ENCODE measurements at places on chromosomes 7 and 10.

DNA sequence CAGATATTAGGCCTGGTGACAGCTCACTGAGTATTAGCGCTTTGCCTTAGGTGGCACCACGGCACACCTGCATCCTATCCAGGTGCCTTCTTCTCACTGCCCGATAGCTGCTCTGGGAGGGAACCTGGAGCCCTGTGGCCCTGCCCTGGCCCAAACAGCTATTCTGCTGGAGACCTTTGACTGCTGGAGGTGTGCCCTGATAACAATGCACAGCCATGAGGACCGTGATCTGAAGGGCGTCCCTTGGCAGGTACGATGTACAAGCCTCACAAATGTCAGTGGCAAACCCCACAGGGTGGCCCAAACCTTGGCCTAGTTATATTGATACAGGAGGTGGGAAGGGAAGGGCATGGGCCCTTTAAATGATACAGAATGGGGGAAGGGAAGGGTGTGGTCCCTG, 259.5 kb downstream of the GRID1 start:
- no peak for DNase-seq

GRCh38 chr7:24869572-24869971, 110.4 kb downstream of the OSBPL3 start:
- no peak for DNase-seq

DNA sequence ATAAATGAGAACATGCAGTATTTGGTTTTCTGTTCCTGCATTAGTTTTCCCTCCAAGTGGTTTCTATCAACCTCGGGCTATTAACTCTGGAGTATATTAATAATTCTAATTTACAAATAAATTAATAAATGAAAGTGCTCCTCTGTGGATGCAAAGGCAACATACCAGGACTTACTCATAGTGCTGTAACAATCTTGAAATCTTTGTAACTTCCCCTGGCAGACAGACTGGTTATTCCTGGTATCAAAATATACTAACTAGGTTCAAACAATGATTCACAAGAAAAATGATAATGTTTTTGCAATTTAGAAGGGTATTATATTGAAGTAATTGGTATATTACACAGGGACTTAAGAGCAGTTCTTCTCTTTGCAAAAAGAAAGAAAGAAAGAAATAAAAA, 177.2 kb downstream of the FANK1 start:
- no peak for DNase-seq

DNA sequence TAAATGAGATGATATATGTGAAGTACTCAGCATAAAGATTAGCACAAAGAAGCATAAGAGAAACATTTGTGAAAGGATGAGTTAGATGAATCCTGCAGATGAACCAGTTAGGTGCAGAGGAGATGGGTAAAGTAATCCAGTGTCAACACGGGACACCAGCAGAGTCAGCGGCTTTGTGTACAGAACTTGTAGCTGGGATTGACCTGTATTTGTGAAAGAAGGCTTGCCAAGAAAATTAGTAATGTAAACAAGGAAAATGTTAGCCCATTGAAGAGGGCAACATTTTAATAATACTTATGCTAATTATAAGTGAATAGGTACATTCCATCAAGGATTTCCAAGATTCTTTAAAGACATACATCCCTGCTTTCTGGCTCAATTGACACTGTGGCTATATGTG, 255.7 kb downstream of the PTEN start:
- no peak for DNase-seq

GRCh38 chr10:3773460-3774017, 11.5 kb downstream of the KLF6 start:
- DNase-seq: no peak

GRCh38 chr10:17196045-17196444, 5.4 kb downstream of the TRDMT1 start:
- DNase-seq: no peak

DNA sequence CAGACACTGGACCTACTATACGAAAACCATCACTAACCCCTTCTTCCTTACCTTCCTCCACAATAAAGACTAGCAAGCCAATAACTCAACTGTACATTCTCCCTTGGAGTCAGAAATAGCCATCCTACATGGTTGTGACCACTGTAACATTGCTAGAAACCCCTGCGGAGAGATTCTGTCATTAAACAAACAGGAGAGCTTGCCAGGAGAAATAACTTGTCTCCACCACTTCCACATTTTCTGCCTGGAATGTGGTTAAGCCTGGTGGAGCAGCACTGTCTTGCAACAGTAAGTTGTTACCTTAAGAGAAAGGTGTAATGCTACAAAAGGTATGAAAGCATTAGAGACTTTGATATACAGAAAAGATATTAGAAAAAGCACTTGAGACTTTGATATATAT, 45.8 kb downstream of the THSD7A start:
- DNase-seq: no peak

DNA sequence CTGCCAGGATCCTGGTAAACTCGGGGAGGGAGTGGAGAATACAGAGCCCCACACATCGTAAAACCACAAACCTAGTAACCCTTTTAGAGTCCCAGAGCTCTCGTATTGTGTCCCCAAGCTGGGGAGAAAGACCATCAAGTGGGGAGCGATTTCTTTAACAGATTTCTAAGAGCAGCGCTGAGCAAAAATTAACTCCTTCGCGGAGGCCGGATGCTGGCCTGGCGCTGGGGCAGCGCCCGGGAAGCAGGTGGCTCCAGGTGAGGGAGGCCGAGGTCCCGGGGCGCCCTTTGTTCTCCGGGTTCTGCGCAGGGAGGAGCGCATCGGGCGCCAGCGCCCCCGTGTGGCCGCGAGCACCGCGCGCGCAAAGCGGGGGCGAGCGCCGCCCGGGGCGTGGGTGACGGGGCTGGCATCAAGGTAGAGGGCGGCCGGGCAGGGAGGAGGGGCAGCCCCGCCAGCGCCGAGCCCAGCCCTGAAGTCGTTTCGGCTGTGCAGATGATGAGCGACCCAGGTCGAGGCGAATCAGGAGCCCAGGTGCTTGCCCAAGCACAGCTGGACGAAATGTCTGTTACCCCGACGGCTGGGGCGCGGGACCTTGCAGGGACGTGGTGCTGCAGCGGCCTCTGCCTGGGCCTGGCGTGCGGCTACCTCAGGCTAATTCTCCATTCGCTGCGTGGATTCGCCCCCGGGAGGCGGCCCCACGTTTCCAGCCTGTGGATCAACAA, 10.4 kb upstream of the FGFR2 start:
- DNase-seq: no peak

GRCh38 chr7:105644937-105645336, 63.6 kb upstream of the EFCAB10 start:
- no peak for DNase-seq

DNA sequence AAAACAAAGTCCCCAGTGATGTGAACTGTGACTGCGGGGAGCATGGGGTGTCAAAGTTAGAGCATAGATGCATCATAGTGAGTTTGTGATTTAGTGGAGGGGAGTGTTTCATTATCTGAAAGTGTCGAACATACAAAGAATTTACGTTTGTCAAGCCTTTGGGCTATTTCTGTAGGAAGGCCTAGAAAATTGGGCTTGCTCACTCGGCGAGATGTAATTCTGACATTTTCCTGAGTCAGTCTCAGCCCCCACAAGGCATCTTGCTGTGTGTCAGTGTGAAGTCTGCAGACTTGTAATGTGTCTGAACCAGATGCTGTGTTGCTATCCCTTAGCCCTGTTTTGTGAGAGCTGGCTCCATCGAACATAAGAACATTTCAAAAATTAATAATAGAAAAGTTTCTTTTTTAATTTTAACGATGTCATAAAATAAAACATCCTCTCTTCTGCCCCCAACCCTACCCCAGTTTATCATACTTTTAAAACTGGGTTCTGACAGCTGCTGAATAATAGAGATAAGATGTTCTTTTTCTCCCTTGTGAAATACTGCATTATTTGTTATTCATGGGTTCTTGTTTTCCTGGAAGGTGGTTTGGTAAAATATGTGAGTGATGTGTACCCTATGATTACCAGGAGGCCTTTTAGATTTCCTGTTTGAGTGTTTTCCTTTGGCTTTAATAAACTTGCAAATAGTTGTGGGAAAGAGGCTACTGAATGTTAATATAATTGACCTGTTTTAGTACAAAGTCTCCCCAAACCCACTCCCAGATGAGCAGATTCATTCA, 207.4 kb downstream of the GPR158 start:
- no peak for DNase-seq

DNA sequence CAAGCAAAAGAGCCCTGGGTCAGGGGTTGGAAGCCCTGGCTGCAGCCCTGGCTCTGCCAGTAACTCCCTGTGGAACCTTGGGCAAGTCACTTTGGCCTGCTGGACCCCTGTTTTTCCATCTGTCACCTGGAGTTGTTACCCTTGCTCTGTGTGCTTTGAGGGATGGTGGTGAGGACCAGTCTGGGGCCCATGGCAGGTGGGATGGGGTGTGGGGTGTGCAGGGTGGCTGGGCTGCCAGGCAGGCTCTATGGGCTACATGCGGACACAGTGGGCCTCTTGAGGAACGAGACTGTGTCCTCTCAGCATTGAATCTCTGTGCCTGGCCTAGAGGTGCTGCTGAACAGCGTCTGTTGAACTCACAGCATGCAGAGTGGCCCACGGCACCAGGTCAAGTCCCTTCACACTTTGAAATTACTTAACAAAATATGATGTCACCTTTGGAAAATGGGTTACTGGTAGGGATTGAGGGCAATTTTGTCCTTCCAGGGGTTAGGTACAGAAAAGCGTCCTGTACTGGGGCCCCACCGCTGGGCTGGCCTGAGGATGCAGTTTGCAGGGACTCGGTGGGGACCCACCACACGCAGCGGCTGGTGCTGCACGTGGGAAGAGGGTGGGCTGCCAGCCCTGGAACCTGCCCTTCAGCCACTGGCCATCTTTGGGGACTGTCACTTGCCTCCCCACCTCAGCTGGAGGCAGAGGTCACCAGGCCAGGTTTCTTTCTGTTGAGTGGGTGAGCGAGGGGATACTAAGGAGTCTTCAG, 45.3 kb downstream of the PRF1 start:
- no peak for DNase-seq

- DNase-seq: no peak
Observed at GRCh38 chr7:146503844-146504243, 387.2 kb downstream of the CNTNAP2 start.

GRCh38 chr10:47435081-47435480, 48.8 kb downstream of the ANXA8 start:
- DNase-seq: no peak

DNA sequence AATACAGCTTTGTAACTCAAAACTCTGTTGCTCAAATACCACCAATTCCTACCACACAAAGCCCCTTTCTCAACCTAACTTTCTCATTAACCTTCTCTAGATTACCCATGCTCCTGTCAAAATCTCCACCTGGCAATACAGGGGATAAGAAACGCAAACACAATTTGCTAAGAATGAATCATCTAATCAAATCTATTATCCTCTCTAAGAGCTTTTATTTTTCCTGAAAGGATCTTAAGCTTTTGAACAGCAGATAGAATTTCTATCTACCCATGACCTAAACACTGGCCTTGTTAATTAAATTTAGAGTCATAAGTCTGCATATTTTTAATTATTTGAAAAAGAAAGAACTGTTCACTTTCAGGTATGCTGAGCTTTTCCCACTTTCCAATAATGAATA, 98.3 kb downstream of the HBP1 start:
- no peak for DNase-seq

- DNase-seq: no peak
Observed at GRCh38 chr10:42738679-42739078, 43.9 kb upstream of the BMS1 start.

- DNase-seq: no peak
Observed at GRCh38 chr10:35487336-35488034, 117.7 kb upstream of the GJD4 start.

DNA sequence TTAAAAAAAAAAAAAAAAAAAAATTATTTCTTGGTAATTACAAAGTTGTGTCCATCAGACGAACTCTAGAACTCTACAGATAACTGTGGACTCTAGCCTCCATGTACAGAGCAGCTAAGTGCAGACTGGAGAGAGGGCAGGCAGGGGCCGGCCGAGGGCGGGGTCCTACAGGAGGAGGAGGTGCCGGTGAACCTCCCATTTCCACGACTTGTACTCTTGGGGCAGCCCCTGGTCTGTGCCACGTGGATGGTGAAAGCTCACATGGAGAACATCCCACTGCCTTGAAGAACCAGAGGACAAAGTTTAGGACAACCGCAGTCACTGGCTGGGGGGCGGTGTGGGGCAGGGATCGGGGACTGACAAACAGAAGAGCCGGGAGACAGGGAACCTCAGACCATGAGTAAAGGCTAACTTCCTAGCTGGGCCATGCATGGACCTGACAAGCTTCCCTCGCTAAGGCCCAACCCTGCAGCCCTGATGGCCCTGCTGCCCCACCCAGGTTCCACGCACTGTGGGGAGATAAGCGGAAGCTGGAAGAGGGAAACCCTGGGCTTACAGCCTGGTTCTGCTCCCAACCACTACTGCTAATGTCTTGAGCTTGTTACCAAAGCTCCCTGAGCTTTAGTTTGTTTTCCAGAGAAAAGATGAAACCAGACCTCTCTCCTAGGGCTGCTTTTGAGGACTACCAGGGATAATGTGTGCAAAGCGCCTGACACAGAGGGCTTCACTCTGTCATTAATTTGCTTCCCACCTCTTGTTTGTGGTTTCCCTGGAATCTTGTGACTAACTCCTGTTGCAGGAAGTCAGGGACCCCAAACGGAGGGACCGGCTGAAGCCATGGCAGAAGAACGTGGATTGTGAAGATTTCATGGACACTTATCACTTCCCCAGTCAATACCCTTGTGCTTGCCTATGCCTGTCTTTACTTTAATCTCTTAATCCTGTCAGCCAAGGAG, 16.1 kb upstream of the SEC61G start:
- no peak for DNase-seq

DNA sequence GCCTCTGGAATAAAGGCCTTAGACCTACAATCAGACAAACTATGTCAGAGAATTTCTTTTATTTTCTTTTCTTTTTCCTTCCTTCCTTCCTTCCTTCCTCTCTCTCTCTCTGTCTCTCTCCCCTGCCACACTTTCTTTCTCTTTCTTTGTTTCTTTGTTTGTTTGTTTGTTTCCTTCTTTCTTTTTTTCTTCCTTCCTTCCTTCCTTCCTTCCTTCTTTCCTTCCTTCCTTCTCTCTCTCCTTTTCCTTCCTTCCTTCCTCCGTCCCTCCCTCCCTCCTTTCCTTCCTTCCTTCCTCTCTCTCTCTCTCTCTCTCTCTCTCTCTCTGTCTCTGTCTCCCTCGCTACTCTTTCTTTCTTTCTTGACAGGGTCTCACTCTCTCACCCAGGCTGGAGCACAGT, 242.6 kb downstream of the GATA3 start:
- DNase-seq: no peak

DNA sequence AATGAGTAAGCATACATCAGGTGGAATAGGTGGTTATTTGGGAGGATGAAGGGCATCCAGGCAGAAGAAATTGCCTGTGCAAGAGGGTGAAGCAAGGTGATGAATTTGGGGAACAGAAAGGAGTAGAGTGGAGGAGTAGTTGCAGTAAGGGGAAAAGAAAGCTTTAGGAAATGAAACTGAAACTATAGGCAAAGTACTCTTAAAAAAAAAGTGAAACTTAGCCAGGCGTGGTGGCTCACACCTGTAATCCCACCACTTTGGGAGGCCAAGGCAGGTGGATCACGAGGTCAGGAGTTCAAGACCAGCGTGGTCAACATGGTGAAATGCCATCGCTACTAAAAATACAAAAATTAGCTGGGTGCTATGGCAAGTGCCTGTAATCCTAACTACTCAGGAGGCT, 17.6 kb downstream of the NUP205 start:
- no peak for DNase-seq
